ENCODE measurements at places on chromosomes 13 and 19. TPM values are rescaled to one million over a fixed set of nuclear protein-coding genes. Genes with fewer than 3 reads are reported as not detected.

Gene GPR12
- polyA plus RNA-seq: not detected

Gene PEAK3
- not detected for polyA plus RNA-seq

Gene CABP5
- not detected for polyA plus RNA-seq

Gene TEKTIP1
- polyA plus RNA-seq: not detected

Gene GDF15
- polyA plus RNA-seq: 24.3 TPM

Gene LHB
- polyA plus RNA-seq: not detected

DNA sequence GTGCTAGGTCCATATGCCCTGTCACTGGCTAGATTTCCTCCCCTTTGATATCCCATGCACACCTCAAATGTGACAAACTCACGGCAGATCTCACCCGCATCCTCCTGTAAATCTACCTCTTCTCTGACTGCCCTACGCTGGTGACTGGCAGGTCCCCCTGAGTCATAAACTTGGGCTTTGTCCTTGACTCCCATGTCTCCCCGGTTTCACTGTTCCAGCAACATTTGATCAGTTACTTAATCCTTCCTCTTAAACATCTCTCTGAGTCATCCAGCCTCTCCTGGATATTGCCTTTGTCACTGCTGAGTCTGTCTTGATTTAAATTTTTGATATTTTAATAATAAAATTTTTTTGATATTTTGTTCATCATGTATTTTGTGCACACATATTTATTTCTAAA is 26.5 kb downstream of the FAM216B start:
- H3K4me3 ChIP-seq: no peak overlapping the region
- peak; percentile 42 for DNase-seq
- H3K27me3 ChIP-seq: no peaks in the 10 kb centered on the region
- H3K4me1 ChIP-seq: no peaks in the 10 kb centered on the region

GRCh38 chr13:109867766-109868165 is 81.4 kb upstream of the IRS2 start:
- no peak for DNase-seq
- H3K4me3 ChIP-seq: no peak overlapping the region
- no peaks in the 10 kb centered on the region for H3K36me3 ChIP-seq
- peaks cover 10% of the 10 kb centered on the region for H3K4me1 ChIP-seq

GRCh38 chr13:29476046-29476445 is 119.4 kb downstream of the SLC7A1 start:
- peaks cover 7% of the 10 kb centered on the region for H3K27me3 ChIP-seq
- H3K4me3 ChIP-seq: no peak overlapping the region
- DNase-seq: peak; percentile 14
- H3K27ac ChIP-seq: no peak overlapping the region
- no peaks in the 10 kb centered on the region for H3K36me3 ChIP-seq

DNA sequence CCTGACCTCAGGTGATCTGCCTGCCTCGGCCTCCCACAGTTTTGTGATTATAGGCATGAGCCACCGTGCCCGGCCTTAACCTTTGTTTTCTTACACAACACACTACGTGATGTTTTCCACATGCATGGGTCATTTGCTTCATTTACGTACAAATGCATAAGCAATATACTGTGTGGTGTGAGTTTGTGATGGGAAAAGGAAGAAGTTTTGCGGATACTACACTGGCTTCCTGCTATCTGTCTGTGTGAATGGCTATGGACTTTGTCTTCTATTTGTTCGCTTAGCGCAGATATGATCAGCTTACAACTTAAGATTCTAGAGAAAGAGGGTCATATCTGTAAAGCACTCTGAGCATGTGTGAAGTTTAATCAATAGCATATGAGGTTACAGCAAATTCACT is 5.5 kb upstream of the ALOX5AP start:
- H3K4me1 ChIP-seq: peaks cover 3% of the 10 kb centered on the region
- H3K27me3 ChIP-seq: no peaks in the 10 kb centered on the region
- H3K36me3 ChIP-seq: no peaks in the 10 kb centered on the region
- H3K27ac ChIP-seq: no peak overlapping the region

- no peak for DNase-seq
- no peak overlapping the region for H3K27ac ChIP-seq
- no peaks in the 10 kb centered on the region for H3K27me3 ChIP-seq
- peaks cover 3% of the 10 kb centered on the region for H3K36me3 ChIP-seq
- H3K4me3 ChIP-seq: no peak overlapping the region
- no peaks in the 10 kb centered on the region for H3K4me1 ChIP-seq
These were observed 33.9 kb downstream of the TFDP1 start for GRCh38 chr13:113618455-113618854.

DNA sequence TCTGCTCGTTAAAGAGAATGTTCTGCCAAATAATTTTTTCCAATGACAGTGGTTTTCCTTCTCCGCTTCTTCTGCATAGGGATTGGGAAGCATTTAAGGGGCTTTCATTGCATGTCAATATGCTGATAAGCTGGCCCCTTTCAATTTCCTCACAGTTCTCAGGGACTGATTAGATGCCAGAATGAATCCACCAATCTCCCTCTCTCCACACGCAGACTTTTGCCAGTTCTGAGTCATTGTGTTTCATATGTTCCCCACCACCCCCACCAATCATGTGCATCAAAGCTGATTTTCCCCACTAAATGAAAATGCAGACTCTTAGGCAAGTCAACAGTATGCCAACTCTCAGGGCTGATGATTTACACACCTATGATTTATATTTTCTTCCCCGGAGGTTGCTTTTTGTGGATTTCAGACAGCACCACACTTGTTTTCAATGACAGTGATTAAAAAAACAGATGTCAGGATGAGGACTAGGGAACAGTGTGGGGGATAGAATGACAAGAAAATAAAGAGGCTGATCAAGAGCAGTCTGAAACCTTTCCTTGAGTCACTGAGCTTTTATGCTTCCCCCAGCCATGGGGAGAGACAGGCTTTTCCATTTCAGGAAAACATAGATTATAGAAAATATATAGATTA is 47.9 kb upstream of the C13orf42 start:
- DNase-seq: peak; percentile 21
- peaks cover 4% of the 10 kb centered on the region for H3K27me3 ChIP-seq
- H3K4me3 ChIP-seq: no peak overlapping the region
- no peak overlapping the region for H3K27ac ChIP-seq

DNA sequence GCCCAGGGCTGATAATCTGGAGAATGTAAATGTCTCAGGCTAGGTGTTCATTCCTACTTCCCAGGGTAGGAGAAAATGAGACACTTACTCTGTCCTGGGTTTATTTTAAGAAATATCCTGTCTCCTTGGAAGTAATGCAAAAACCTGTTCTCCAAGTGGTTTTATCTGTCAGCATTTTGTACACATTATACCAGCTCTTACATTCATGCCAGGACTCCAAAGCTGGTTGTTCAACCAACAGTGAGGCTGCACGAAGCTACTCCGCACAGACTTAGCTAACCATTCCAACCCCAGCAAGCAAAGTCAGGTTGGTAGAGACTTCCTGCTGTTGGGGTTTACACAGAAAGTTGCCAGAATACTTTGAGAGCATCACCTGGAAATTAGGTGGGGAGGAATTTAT is 55.6 kb downstream of the SLC7A1 start:
- H3K4me3 ChIP-seq: no peak overlapping the region
- peaks cover 5% of the 10 kb centered on the region for H3K36me3 ChIP-seq
- DNase-seq: no peak
- no peak overlapping the region for H3K27ac ChIP-seq

DNA sequence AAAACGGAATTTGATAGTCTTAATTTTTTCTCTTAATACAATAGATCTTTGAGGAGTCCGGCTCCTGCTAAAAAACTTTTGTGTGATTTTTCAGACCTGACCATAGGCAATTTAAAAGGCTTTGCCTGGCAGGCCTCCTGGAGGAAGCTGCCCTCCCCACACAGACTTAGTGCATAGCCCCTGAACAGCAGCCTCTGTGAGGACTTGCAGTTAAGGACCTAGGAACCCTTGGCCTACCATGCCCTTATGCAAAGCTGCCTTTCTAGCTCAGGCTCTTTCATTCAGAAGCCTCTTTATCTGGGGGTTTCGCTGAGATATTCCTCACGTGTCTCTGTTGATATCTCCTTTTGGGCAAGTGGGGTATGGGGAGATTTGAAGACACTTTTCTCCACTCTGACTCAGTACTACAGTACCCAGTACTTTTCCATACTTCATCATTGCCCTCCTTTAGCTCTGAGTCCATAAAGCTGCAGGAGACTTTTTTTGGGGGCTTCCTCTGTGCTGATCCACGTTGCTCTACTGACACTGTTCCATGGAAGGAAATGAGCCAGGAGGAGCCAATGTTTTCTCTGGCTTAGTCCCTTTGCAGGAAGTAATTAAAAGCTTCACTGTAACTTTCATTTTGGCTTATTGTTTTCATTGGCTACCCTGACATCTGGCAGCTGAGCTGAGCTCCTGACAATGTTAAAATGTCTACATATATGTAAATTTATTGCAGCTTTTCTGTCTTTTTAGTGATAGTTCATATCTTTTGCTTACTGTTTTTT is 283.1 kb downstream of the TDRD3 start:
- H3K4me3 ChIP-seq: no peak overlapping the region
- no peak for DNase-seq
- H3K27ac ChIP-seq: no peak overlapping the region

GRCh38 chr13:114019367-114019766 is 45.5 kb upstream of the C13orf46 start:
- no peak for DNase-seq
- no peaks in the 10 kb centered on the region for H3K27me3 ChIP-seq
- no peaks in the 10 kb centered on the region for H3K4me1 ChIP-seq
- no peak overlapping the region for H3K4me3 ChIP-seq
- no peak overlapping the region for H3K27ac ChIP-seq

- no peaks in the 10 kb centered on the region for H3K36me3 ChIP-seq
- H3K27ac ChIP-seq: no peak overlapping the region
- no peaks in the 10 kb centered on the region for H3K4me1 ChIP-seq
- H3K4me3 ChIP-seq: no peak overlapping the region
- H3K27me3 ChIP-seq: no peaks in the 10 kb centered on the region
These were observed 617.7 kb downstream of the DCT start for GRCh38 chr13:93861818-93862217.

DNA sequence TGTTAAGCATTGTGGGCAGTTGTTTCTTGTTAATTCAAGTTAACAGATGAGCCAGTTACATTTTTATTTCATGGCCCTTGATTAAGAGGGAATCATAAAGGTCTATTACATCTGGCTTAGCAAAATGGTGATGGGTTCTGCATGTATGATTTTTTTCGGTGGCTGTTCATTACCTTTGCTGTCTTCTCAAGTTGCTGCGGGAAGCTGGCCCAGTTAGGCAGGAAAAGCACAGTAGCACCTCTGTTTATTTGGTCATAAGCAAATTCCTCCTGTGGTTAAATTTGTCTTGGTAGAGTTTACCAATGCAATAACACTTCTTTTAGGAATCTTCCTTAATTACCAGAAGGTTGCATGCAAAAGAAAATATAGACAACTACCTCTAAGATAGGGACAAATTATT is 104.5 kb downstream of the FRY start:
- H3K27ac ChIP-seq: peak overlapping the region; percentile 22
- no peaks in the 10 kb centered on the region for H3K27me3 ChIP-seq
- no peaks in the 10 kb centered on the region for H3K36me3 ChIP-seq
- DNase-seq: no peak
- no peak overlapping the region for H3K4me3 ChIP-seq

Measured in fibroblast of lung (primary cell).